Colonic mucosa (tissue), 4 donors: ENCODE measurements at places on chromosomes 2 and 18.

- no peak for DNase-seq
These were observed 210.2 kb downstream of the NCK2 start for GRCh38 chr2:105954891-105955290.

DNA sequence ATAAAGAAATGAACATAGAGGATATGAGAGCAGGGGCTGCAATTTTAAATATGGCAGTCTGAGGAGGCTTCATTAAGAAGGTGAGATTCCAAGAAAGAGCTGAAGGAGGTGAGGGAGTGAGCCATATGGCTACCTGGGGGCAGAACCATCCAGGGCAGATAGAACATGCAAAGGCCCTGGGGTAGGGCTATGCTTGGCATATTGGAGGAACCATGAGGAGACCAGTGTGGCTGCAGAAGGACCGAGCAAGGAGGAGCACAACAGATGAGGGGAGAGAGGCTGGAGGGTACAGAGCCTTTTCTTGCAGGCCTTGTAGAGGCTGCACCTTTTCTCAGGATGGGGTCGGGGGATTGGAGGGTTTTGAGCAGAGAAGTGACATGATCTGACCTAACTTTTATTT lies 69.5 kb upstream of the GATA6 start:
- DNase-seq, result no peak

DNA sequence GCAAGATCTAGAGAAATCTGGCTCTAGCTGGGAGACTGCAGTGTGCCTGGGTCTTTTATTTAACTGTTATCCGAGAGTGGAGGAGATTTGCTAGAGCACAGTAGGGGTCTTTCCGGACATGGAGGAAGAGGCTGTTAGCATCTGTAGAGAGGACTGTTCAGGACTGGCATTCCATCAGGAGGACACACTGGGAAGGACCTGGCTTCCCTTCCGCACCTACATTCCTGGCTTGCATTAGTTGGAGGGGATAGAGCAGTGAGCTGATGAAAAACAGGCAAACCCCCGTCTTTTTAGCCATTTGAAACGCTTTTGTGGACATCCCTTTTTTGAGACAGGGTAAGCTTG lies 874 bp upstream of the PIEZO2 start:
- DNase-seq, result no peak

GRCh38 chr18:5546660-5547059 lies 2.9 kb upstream of the EPB41L3 start:
- DNase-seq, result no peak

DNA sequence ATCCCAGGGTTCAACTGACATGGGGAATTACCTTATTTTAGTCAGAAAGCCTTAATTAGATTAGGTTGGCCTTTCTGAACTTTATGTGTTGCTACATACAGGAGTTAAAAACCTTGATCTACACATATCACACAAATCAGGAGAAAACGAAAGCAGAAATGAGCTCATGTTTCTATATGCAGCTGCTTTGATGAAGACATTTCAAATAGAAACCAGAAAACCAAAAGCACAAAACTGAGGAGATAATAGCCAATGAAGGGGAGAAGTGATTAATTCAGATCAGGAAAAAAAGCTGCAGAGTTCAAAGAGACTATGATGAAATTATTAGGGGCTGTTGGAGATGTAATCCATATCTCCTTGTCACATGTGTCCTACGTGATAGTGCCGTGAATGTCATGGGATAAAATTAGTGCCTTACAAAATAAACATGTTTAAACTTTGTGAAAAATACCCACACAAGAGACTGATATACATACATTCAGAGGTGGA lies 255.0 kb downstream of the CAMKMT start:
- DNase-seq, result no peak

DNA sequence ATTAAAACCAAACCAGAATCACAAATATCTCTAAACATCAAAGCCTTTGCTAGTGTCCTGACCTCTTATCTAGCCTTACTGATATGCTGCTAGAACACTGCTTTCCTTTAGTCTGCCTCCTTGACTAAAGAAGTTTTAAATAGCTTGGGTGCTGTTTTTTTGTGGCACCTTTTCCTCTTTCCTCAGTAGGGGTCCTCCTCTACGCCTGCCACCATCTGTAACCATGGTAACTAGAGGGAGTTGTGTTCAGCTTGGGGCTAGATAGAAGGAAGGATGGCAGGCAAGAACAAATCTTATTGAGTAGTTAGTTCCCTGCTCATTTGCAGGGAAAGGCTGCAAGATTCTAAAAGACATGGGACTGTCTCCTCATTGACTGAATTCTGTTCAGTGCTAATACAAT lies 86.0 kb downstream of the TAF4B start:
- DNase-seq, result no peak

DNA sequence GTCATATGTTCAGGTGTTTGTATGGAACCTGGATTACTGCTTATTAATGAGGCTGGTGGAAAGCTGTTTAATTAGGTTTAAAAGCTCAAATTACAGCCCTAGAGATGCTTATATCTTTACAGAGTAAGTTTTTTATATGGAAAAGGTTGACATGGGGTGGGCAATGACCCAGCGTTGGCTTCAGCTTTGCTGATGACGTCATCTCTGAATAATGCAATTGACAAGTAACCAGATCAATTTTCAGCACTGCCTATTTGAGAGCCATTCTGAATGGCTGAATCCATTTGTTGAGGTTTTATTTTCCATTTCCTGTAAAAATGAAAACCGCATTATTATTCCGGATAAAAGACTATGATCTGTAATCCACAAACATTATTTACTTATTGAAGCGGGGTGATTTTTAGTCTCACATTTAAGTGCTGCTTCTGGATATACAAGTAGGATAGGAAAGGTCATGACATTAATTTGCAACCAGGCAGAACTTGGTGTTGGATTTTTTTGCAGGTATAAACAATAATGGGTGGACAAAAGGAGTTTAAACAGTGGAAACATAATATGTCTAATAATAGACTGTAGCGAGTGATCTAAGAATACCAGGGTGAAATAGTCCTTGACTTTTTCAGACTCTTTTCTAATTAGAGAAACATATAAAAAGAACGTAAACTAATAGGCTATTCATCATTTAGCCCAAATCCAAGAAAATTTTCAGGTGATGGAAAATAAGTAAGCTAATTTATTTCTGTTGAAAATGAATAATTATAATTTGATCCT lies 2.7 kb downstream of the PPP1R1C start:
- DNase-seq, result no peak

GRCh38 chr2:145186303-145186702 lies 666.4 kb upstream of the ZEB2 start:
- DNase-seq, result no peak

DNA sequence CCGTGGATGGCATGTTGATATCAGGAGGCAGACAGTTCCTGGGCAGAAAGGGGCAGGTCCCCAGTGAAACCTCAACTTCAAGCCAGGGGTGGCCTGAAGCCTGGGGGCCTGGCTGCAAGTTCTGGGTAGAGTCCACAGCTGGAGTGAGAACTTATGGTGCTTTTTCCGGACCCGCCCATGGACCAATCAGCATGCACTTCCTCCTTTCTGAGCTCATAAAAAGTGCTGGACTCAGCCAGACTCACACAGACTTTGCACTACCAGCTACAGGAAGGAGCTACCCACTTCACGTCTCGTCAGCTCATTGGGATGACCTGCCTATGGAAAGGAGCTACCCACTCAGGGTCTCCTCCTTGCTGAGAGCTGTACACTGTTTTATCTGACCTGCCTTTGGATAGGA lies 183.1 kb upstream of the MC4R start:
- peak; percentile 32 for DNase-seq

DNA sequence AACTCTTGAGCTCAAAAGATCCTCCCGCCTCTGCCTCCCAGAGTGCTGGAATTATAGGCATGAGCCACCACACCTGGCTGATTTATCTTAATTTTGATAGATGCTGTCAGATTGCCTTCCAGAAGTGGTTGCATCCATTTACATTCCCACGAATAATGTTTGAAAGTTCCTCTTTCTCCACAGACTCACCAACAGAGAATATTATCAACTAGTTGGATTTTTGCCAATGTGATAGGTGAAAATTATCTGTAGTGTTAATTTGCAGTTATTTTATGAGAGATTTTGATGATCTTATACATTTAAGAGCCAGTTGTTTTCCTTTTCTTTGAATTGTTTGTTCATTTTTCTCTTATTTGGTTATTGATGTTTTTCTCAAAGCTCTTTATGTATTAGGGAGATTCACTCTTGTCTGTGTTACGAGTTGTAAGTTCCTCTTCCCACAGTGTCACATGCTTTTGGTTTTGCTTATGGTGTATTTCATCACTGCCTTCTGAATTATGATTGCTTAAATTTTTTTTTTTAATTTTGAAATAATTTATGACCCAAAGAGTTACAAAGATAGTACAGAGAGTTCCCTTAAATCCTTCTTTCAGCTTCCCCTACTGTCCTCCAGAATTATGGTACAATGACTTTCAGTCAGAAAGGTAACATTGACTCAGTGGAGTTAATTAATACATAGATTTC lies 20.7 kb upstream of the NT5DC4 start:
- DNase-seq, result no peak

GRCh38 chr18:79451237-79452125 lies 55.8 kb downstream of the NFATC1 start:
- no peak for DNase-seq

- no peak for DNase-seq
These were observed 775.3 kb upstream of the NRXN1 start for GRCh38 chr2:51807229-51807628.

DNA sequence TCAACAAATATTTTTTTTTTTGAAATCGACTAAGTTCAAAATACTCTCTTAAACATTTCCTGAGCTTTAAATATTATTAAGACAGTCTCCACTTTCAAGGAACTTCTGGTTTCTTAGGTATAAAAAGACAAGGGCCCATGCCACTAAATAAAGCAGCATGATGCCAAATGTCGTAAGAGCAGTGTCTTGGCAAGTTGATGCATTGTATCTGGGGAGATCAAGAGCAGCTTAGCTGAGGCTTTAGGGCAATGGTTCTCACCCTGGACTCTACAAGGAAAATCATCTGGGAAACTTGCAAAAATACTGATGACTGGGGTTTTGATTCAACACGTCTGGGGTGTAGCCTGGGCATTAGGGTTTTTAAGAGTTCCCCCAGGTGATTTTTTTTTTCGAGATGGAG lies 41.3 kb downstream of the COL4A3 start:
- no peak for DNase-seq
